GM04504 (cell line): ENCODE measurements at places on chromosomes 6 and 20.

GRCh38 chr20:53428588-53428987, 165.1 kb downstream of the ZNF217 start:
- no peak for DNase-seq

GRCh38 chr6:132813173-132813856, 1.1 kb upstream of the RPS12 start:
- no peak for DNase-seq

GRCh38 chr6:163955756-163956155, 541.2 kb downstream of the QKI start:
- DNase-seq = no peak

DNA sequence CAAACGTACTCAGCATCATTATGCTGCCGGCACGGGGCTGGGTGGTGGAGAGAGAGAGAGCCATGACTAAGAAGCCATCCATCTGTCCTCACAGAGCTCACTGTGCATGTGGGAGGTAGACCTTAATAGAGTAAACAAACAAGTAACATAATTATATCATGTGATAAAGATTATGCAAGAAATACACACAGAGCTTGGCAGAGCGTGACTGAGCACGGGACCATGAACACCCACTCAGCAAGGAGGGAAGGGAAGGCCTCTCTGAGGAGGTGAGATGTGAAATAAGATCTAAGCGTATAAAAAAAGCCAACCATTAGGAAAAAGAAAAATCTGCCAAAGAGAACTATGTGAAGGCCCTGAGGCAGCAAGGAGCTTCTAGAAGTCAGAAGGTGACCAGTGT, 207.5 kb downstream of the PTPRT start:
- DNase-seq = no peak

DNA sequence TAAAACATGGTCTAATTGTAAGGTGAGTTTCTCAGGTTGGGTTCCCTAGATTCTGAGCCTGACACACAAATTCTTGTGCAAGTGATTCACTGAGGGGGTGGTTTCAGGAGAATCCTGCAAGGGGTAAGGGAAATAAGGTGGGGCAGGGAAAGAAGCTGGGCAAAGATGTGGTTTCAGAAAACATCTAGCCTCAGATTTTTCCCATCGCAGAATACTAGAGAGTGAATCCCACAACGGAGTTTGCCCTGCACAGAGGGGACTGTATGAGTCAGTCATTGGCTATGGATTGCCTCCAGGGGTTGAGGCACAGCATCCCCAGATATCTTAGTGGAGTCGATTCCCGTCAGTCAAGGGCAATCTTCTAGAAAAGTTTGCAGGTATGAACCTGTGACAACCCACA, 65.2 kb downstream of the PRL start:
- no peak for DNase-seq

- DNase-seq = no peak
Observed at GRCh38 chr6:23659125-23659524, 466.9 kb upstream of the NRSN1 start.

DNA sequence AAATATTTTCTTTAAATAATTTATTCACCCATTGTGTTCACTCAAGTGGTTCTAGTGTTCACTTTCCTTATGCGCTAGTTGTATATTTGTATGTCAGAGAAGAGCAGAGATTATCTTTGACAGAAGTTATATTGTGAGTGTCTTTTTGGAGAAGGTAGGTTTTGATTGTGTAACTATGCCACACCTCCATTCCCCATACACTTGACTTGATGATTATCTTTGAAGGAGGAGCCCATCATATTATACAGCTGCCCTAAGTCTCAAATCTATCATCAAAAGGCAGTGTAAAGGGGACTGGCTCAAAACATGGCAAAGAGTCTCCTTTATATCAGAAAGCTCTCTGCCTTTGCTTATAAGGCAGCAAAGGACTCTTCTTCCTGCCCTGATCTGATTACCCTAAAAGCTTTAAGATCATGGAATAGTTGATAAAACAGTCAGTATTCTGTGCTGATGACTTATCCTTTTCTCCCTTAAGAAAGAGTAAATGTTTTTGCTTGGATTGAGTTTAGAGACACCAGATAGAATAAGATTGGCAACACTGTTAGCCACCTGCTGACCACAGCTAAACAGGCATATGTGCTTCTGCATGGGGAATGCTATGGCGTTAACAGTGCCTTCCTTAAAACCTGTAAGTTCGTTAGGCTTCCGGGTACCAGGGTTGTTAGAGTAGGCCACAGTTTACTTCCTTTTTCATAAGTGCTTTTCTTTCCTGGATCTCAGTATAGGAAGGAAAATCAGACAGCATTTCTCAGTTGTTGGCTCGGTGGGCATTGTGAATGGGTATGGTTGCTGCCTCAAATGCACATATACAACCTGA, 22.6 kb downstream of the TOP1 start:
- no peak for DNase-seq

- peak; percentile 32 for DNase-seq
Observed at GRCh38 chr6:11828262-11828870, 49.8 kb upstream of the ADTRP start.

DNA sequence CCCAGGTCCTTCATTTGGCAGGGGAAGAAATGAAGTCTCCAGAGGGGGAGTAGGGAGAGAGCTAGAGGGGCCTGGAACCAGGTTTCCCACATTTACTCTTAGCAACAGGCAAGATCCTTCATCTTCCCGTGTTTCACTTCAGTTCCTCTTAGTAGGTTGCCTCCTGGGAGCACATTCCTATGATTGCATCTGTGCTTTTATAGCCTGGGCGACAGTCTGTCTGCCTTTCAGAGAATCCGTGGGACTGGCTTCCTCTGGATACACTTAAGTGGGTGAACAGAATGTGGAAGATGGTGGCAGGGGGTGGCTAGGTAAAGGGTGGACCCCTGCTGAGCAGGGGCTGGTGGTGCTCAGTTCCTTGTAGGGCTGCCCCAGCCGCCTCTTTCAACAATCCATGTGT, 33.4 kb downstream of the STK35 start:
- no peak for DNase-seq

- DNase-seq = no peak
Observed at GRCh38 chr6:38092465-38092864, 272.9 kb downstream of the ZFAND3 start.

DNA sequence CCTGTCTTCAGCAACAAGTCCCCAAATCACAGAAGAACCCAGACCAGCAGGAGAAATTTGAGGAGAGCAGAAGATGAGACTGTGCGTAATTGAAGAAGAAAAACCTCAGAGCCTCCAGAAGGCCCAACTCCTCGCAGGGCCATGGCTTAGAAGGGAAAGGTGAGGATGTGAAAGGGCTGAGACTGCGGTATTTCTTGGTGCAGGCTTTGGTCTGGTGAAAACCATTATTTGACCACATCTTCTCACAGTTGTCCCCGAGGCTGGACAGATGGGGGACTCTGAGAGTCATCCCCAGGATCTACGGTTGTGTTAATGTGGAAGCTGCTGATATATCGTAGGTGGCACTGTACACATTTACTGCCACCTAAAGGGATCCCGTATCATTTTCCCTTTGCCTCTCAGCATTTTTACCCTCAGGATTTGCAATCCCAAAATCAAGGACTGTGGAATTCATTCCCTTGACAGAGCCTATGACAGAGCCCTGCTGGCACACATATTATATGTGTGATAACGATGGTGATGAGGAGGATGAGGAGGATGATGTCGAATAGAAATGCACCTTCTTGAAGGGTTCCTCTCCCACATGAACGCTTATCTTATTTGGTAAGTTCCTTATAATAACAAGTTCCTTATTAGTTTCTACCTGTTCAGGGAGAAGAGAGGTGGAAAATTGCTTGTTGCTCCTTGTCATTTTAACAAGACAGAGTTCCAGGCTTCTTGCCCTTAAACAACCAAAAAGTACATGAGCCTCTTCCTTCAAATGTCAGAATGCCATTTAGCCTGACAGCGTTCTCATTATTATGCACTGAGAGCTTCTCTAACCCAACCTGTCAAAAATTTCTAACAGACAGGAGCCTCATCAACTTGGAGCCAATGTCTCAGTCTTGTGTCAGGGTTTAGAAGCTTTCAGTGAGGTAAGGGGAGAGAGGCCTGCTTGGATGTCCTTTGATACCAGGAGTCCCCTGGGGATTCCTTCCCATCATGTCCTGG, 135.8 kb downstream of the PXDC1 start:
- no peak for DNase-seq

DNA sequence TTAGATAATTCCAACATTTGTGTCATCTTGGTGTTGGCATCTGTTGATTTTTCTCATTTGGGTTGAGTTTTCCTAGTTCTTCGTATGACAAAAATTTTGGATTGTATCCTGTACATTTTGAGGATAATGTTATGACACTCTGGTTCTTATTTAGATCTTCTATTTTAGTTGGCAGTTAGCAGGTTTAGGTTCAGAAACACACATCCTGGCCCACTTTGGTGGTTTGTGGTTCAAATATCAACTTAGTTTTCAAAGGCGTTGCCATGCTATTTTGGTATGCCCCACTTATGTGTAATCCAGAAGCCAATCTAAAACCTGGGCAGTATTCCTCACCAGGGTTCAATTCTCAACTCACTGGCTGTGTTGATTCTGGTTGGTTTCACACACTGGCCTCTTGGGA, 68.2 kb downstream of the NOX3 start:
- DNase-seq = no peak

DNA sequence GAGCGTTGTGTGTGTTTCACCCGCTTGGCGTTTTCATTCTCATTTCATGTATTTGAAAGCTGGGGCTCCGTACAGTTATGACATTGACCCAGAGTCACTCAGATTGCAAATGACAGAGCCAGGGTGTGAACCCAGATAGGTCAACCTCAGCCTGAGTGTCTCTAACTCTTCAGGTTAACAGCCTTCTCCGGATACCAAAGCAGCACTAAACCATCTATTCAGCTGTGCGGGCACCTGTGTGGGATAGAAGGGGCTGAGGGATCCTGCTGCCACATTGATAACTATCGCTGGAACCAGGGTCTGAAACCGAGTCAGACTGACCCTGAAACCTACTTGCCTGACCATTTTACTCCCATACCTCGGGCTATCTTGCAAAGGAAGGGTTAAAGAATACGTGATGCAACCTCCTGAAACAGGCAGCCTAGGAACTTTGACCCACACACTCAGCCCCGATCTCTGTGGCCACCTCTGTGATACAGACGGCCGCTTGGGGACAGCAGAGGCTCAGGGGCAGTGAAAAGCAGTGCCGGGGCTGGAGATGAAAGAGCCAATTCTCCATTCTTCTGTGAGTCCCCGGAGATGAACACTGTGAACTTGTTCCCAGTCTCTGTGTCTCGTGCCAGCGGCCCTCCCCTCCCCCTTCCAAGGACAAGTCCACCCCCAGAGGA, 233.5 kb upstream of the QKI start:
- DNase-seq = peak; percentile 6

GRCh38 chr6:163494279-163494727, 79.8 kb downstream of the QKI start:
- DNase-seq = peak; percentile 48

DNA sequence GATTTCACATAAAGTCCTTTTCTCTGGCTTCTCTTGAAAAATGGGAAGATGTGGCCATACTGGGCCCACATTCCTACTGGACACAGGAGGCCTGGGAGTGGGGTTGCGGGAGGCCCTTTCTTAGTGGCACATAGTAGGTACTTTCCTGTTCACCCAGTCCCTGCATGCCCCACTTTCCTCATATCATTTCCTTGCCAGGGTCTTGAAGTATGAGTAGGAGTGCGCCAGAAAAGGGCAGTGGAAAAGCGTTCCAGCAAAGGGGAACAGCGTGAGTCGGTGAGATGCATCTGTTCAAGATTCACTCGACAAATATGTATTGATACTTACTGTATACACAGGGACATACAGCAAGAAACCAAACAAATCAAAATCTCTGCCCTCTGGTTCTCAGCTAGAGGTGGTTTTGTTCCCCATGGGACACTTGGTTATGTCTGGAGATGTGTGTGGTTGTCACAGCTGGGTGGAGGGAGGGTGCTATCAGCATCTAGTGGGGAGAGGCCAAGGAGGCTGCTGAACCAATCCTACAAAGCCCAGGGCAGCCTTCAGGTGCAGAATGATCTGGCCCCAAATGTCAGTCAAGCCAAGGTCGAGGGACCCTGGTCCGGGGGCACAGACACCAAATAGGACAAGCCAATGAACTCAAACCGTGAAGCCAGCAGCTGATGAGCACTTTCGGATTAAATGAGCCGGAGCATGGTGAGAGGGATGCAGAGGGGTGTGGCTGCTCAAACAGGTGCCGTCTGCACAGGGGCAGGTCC, 151.4 kb downstream of the CEBPB start:
- no peak for DNase-seq

GRCh38 chr6:165227644-165228329, 81.6 kb downstream of the C6orf118 start:
- peak; percentile 90 for DNase-seq

DNA sequence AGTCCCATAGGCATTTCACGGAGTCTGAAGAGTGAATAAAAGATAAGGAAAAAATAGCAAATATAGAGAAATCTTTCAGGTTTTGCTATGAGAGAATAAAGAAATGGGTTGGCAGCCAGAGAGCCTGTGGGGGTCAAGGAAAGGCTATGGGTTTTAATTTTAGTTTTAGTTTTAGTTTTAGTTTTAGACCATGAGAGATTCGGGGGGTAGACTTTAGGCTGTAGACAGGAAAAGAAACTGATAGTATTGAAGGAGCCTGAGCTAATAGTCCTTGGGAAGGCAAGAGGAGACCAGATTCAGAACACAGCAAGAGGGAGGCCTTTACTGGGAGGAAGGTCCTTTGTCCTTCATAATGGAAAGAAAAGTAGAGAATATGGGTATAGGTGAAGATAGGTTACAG, 19.3 kb downstream of the DOP1A start:
- no peak for DNase-seq
